Kidney epithelial cell (primary cell): ENCODE measurements at places on chromosomes 2 and 18. TPM values are rescaled to one million over a fixed set of nuclear protein-coding genes. Genes with fewer than 3 reads are reported as not detected.

GRCh38 chr18:23934252-23934651 is 80.3 kb upstream of the TTC39C start:
- no peak for DNase-seq

The FSIP2 gene
- 0.75 and 0.96 TPM in 2 replicates for total RNA-seq

- DNase-seq: no peak
Measured at GRCh38 chr18:58554404-58554803, 74.5 kb downstream of the ALPK2 start.

The MAP4K4 gene
- 124 and 134 TPM in 2 replicates for total RNA-seq

GRCh38 chr2:211609127-211609526 is 929.5 kb downstream of the ERBB4 start:
- no peak for DNase-seq

DNA sequence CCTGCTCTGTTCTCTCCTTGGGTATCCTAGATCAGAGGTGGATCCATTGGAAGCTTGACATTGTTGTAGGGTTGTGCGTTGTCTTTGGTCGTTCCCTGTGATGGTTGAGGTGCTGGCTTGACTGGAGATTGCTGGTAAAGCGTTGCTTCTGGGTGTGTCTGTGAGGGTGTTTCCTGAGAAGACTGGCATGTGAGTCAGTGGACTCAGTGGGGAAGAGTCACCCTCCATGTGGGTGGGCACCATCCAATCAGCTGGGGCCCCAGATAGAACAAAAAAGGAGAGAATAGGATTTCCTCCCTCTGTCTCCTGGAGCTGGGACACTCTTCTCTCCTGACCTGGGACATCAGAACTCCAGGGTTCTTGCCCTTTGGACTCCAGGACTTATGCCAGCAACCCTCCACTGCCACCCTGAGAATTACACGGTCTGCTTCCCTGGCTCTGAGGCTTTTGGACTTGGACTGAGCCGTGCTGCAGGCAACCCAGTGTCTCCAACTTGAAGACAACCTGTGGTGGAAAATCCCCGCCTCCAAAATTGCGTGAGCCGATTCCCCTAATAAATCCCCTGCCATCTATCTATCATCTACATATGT is 14.8 kb upstream of the REEP1 start:
- DNase-seq: no peak

The GLI2 gene
- total RNA-seq: 4.8 and 4.9 TPM in 2 replicates

DNA sequence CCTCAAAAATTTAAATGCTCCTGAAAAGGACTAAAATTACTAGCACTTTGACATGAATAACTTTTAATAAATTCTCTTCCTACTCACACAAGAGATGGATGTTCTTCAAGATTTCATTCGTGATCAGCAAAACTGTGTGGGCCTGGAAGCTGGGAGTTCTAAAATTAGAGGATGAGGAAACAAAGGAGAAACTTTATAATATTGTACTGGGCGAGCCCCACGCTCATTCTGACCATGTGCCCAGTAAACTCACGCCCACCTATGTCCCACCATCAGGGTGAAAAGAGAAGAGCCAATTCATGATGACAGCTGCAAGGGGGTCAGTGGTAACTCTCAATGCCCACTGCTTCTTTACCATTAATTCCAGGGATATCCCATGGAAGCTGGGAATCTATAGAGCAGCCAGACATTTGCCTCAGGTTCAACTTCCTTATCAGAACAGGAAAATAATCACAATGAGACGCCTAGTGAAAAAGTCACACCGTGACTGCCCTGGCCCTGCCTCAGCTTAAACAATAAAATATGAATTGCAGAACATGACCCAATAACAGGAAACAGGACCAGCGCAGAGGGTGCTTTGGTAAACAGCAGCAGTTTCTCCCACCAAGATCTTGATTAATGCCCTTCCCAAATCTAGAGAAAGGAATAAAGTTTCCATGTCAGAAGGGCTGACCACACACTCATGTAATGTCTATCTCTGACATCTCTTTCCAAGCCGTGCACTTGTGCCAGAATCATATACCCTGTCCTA is 438.6 kb downstream of the TXNL1 start:
- DNase-seq: no peak

- DNase-seq: no peak
Measured at GRCh38 chr18:27184115-27185024, 738 bp downstream of the CHST9 start.

DNA sequence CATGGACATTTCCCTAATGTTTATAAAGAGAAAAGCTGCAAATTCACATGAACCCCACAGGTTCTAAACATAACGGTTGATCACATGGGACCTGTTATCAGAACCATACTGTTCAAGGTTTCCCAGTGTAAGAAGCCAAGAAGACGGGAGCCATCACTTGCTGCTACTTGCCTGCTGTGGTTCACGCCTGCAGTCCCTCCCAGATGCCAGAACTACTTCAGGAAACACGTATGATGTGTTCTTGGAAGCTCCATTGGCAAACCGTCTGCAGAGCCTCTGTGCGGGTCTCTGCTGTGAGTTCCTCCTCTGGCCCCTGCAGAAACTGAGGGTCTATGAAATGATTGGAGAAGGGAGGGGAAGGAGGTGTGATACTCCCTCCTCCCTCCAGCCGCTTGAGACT is 75.2 kb downstream of the CABLES1 start:
- no peak for DNase-seq

DNA sequence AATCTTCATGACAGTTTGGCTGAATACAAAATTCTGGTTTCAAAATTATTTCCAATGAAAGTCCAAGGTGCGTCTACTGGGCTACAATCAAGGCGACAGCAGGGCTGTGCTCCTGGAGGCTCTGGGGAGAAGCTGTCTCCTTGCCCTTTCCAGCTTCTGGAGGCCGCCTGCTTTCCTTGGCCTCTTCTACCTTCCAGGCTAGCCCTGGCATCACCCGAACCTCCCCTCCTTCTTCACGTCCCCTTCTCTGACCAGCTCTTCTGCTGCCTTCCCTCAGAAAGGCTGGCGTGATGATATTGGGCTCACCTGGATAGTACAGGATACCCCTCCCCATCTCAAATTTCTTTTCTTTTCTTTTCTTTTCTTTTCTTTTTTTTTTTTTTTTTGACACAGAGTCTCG is 115.5 kb downstream of the KCNF1 start:
- DNase-seq: no peak

DNA sequence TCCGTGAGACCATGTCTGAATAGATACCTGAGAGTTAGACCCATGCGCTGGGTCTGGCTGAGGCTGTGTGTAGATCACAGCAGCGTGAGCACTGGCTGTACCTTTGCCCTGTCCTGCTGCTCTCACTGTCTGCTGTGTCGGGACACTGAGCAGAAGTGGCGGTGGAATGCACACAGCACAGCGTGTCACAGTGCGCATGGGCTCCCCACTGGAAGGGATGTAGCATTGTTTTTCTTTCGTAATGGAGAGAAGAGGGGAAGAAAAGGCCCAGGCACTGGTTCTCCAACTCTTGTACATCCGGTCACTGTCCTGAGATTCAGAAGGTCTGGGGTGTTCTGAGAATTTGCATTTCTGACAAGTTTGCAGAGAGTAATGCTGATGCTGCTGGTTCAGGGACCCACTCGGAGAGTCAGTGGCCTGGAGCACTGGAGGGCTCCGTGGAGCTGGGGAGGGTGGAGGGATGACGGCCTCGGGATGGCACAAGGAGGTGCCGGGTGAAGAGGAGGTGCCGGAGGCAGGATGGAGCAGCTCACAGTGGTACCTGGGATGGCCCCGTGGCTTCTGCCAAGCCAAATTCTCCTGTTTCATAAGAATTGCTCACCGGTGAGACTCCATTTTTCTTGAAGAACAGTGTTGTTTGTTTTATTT is 252.8 kb downstream of the LDLRAD4 start:
- DNase-seq: no peak

DNA sequence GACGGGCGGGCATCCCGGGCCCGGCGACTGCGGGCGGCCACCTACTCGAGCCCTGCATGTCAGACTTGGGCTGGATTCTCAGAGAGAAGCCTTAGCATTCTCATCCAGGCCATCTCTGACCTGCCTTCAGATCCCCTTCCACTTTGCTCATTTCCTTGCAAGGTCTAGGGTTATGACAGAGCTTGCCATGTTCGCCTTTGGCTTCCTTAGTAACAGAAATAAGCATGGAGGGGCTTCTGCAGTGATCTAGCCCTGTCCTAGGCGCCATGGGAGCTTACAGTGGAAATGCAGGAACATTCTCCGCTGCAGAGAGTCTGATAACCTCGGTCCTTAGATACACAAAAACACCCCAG is 632 bp upstream of the ACVR1 start:
- DNase-seq: no peak

DNA sequence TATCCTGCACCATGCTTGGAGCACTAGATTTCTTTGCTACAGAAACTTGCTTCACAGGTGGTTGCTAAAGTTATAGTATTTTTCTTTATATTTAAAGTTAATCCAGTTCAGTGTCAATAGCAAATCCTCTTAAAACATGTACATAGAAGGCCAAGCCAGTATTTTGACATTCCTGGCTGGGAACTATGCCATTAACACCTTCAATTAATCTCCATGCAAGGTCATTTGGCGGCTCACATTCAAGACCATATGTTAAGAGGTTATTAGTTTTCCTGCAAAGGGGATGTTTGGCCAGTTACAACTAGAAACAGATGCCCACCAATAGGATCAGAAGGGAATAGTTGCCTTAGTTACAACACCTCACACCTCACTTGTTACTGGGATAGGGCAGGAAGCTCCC is 261.3 kb upstream of the MEIS1 start:
- DNase-seq: no peak

- DNase-seq: no peak
Measured at GRCh38 chr2:38076152-38076709, 280 bp upstream of the CYP1B1 start.

The REG1A gene
- total RNA-seq: not detected in 2 replicates

- DNase-seq: no peak
Measured at GRCh38 chr18:24055878-24056277, 41.3 kb downstream of the TTC39C start.

DNA sequence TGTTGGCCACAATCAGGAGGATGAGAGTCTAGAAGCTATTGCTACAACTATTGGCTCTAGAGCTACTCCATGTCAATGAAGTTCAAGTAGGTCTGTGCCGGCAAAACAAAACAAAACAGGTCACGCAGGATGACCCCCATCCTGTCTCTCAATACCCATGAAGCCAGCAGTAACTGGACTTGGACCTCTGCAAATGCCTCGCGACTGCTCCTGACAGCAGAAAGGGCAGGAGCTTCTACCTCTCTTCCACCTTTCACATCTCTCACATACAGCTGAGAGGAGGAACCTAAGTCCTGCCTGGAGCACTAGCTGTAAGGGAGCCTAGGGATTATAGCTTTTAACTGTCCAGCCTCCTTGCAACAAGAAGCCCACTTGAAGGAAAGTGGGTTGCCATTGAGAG is 16.0 kb downstream of the PRKAG3 start:
- no peak for DNase-seq

The FAM110C gene
- total RNA-seq: 10.4 and 11.7 TPM in 2 replicates
